HL-60 (cell line): ENCODE measurements at places on chromosomes 5 and 9.

DNA sequence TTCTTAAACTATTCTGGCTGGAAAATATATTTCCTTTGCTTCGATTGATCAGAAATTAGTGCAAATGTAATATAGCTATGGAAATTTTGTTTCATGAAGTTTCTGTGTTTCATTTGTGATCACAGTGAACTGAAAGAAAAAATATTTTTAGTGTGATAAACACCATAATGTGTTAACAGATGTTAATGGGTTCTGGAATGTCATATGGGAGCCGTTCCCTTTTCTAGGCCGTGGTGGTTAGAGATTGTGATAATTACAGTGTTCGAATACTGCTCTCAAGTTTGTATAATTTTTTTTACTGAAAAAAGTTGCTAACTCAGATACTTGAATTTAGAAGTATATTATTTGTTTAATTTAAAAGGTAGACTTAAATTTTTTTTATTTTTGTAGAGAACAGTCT is 19.3 kb downstream of the GAPVD1 start:
- no peak for DNase-seq

DNA sequence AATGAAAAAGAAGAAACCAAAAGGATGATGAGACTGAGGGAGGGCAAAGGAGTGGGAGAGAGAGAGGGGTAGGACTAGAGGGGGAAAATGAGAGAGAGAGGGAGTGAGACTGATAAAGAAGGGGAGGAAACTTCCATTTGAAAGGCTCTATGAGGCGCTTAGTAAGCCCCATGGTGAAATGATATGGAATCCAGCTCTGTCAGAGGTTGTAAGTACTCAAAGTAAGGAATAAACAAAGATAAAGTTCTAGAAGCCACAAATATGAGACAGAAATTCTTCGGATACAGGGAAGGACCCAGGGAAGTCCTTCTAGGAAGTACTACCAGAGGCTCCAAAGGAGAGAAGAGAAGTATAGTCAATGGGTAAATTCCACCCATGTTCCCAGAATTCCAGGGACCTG is 21.7 kb upstream of the VLDLR start:
- DNase-seq, result no peak

DNA sequence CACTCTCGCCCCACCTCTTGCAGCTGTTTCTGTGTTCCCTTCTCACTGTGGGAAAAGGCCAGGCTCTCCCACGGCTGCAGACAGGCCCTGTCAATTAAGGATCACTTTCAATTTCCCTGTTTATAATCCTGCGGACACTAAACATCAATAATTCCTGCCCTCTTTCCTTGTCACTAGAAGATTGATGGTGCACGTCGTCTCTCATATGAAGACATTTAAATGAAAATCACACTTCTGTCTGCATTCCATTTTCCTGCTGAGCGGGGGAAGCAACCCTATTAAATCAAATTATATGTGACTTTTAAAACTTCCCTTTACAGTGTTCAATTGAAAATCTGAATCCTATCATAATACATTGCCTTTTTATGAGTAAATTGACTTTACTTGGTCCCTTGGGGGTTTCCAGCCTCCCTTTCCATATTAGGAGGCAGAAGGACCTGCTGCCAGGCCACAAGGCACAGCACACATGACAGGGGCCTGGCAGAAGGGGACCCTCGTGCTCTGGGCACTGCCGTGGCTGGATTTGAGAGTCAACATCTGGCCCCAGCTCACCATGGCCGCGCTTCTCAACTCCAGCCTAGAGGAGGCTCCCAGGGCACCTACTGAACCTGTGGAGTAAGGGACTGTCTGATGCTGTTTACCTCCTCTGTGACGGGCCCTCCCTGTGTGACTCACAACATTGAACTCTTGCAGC is 311.0 kb upstream of the IRX4 start:
- no peak for DNase-seq

DNA sequence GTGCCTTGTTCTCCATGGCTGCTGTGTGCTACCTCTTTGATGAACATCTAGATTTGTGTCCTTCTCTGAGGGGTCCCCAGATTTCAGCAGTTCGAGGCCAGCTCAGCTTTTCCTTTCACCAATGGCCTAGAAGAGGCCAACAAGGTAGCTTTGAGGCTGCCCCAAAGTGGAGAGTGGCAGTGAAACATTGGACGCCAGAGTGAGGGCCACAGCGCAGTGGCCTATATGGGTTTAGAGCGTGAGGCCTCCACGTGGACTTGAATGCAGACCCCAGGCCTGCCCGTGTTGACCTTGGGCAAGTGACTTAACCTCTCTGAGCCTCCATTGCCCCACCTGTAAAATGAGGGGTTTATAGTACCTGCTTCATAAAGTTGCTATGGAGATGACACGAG is 11.8 kb downstream of the MYOZ3 start:
- DNase-seq, result no peak

DNA sequence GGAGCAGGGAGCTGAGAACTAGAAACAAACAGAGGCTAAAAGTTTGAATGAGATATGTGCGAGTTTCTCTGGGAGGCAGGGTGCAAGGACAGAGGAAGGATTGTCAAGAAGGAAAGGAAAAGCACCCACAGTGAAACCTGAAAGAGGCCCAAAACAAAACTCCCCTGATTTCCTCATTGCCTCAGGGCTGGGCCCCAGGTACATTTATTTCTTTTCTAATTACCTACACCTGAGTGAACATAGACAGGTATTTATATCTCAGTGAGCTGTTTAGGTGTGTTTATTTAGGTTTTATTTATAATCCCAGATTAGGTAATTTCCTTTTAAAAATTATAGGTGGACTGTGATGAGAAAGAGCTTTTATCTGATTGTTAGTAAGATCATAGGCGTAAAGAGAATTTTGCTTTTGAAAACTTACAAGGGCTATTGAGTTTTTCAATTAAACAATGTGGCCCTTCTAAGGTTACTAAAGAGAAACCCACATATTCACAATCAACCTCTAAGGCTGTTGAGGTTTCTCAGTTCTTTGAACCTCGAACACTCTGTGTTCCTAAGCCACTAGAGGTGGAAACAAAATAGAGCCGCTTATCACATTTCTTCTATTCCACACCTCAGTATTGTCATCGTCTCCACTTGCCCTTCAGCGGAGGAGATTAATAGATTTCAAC is 344.8 kb downstream of the ZNF608 start:
- no peak for DNase-seq

GRCh38 chr9:81874931-81875330 is 53.3 kb upstream of the SPATA31D4 start:
- no peak for DNase-seq

DNA sequence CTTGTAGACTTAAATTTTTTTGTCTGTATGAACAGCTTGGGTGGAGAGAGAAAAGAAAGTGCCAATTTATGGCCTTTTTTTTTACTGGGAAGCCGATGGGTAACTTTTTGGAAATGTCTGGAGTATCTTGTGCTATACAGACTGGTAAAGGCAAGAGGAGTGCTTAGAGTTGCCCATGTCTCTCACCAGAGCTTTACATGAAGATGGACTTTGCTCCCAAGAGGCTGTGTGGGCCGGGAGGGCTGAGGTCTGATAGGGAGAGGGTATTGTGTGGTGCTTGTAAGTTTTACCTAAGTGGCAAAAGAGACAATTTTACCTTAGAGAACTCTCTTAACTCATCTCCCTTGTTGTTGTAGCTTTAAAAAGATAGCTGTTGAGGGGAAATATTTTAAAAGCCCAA is 203.2 kb downstream of the SEMA6A start:
- DNase-seq, result no peak

- no peak for DNase-seq
Measured at GRCh38 chr9:134890155-134890495, 9.5 kb downstream of the FCN2 start.

DNA sequence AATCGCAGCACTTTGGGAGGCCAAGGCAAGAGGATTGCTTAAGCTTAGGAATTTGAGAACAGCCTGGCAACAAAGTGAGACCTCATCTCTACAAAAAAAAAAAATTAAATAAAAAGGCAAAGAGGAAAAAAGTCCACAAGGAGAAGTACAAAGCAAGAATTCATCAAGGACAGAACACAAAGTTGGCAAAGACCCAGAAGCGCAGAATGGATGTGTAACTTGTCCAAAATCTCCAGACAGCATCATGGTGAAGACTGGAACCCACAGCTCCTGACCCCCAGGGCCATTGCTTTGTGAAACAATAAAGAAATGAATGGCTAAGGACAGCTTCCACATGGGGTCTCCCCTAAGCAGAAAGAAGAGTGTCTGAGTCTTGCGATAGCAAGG is 7.8 kb downstream of the HSD17B3 start:
- DNase-seq, result no peak

GRCh38 chr5:14225173-14225834 is 82.2 kb downstream of the TRIO start:
- DNase-seq, result no peak

- no peak for DNase-seq
Measured at GRCh38 chr9:15735083-15735857, 182.4 kb downstream of the CCDC171 start.

DNA sequence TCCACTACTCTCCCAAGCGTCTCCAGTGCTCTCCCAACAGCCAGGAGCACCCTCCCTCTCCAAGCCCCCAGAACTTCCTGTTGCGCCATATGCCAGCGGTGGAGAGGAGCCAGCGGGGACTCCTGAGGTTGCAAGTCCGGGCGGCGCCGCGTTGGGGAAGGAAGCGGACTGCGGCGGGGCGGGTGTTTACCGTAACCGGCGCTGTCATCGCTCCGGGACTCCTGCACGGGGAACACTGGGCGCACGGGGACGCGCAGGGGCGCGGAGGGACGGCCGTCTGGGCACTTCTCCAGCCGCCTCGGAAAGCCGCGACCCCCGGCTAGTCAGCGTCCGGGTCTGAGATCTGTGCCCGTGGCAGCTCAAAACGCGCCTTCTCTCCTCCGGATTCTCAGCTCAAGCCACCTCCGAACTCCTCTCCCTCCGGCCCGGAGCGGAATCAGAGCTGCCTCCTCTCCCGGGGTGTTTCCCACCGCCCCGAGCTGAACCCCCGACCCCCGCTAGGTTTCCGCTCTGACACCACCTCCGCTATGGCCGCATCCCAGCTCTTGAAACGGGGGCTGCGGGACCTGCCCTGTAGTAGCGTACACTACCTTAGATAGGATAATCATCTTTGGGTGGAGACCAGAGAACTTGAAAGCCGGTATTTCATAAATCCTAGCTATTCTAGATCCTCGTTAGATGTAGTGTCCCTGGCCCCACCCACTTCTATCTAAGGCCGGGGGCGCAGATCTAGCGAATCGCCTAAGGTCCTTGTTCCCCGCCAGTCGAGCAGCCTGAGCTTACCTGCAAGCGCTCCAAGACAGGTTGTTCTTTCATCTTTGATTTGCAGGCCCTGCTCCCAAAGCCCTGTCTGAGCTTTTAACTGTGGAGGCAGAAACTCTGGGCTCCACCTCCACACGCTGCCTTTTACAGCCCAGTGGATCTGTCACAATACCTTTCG is at the start of gene TRPM6:
Gene TRPM6 (minus strand): TSS at position 881 of the 940 bp plus-strand sequence. CDS start 65 bp downstream, at position 816.
- DNase-seq, result peak; percentile 57

- peak; percentile 30 for DNase-seq
Measured at GRCh38 chr5:172910828-172911627, 48.2 kb upstream of the RPL26L1 start.

DNA sequence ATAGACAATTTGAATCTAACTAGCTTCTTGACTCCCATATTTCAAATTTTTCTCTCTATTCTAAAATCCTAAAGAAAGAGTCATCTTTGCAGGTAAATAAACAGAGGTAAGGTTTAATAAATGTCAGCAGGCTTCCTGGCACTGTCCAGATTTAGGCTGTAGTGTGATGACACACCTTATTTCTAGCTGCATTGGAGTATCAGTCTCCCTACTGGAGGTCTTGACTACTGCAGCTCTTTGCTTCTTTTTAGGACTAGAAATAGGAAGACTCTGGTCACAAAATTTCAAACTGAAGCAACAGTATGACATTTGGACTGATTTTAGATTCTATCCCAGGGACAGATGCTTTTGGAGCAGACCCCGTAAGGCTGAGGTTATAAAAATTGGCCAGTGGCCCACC is 40.7 kb upstream of the PPP3R2 start:
- no peak for DNase-seq

GRCh38 chr5:54307583-54307982 is 2.8 kb downstream of the ARL15 start:
- DNase-seq, result no peak

DNA sequence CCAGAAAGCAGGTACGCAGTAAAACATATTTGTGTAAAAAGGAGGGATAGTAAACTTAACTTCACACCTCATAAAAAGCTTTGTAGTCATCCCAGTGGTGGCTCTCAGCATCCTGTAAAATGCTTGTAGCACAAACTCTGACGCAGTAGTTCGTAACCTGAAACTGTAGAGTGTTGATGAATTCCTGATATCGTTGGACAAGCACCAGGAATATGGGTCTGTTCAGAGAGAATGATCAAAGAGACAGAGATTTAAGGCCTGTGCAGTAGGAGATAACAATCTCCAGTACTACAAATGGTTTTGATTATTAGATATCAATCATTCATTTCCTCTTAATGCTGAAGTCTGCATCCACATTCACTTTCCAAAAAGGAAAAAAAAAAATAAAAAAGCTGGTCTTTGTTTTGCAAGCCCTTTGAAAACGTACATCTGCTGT is 148.5 kb downstream of the KIAA0825 start:
- no peak for DNase-seq

- no peak for DNase-seq
Measured at GRCh38 chr5:174433098-174433497, 291.3 kb upstream of the MSX2 start.

DNA sequence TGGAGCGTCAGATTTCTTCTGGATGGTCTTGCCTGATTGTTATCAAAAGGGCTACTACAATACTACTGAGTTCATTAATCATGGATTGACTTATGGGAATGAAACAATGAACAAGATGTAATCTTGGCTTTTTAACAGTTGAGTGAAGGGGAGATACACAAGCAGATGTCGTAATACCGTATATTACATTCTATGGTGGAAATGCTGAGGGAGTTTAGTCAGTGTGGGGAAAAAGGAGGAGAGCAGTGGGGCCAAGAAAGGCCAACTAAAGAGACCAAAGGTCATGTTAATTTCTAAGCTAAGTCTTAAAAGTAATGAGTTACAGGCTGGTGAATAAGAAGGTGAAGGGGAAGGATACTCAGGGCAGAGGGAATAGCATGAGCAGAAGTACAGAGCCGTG is 29.0 kb upstream of the PSAT1 start:
- no peak for DNase-seq

DNA sequence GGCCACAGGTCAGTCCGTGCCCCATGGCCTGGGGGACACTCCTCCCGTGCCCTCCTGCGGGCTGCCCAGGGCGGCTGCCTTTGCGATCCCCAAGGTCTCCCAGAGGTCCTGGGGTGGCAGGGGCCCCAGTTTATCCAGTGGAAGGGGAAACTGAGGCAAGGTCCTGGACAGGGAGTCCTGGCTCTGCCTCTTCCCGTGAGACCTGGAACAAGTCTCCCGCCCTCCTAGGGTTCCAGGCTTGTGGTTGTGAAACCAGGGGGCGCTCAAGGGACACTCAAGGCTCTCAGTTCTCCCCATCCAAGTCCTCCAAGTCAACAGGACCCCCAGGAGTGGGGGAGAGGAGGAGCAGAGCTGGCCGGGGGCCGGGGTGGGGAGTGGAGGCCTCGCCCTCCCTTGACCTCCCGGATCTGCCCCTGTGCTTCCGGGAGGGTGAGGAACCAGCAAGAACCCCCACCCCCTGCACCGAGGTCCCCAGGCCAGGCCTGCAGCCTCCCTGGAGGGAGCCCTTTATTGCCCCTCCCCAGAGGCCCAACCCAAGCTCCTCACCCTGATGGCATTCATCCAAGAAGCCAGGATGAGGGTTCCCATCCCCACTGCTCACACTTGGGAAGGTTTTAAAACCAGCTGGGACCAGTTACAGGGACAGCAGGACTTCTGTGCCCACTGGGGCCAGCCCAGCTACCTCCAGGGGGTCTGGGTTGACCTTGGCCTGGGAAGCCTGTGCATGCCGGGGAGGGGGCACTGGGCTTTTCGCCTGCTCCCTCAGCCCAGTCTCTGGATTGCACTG is 24.7 kb upstream of the TMEM250 start:
- DNase-seq, result no peak
